ENCODE measurements at places on chromosomes 7 and 10.

DNA sequence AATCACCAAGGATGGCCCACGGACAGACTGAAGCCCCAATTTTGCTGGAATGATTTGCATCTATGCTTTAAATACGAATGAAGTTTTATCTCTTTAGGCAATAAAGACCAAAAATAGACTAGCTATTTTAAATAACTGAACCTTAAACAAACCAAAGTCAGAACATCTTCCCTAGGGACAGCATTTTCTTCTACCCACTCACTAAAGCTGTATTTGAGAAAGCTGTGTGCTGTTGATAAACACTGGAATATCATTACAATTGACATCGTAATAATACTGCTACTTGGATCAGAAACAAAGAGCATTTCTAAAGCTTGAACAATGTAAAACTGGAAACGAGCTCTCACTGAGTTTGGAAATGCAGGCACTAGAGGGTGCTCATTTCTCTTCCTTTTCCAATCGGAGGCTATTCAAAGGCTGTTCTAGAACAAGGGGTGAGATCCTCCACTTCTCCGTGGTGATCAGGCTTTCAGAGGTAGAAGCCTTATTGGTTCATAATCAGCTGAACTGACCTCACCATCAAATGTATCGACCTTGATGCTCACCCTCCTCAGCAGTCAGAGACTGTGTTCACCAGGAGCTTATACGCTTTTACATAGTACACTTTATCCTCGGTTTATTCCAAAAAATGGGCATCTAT lies 225.3 kb upstream of the PRSS1 start:
- DNase-seq: no peak

DNA sequence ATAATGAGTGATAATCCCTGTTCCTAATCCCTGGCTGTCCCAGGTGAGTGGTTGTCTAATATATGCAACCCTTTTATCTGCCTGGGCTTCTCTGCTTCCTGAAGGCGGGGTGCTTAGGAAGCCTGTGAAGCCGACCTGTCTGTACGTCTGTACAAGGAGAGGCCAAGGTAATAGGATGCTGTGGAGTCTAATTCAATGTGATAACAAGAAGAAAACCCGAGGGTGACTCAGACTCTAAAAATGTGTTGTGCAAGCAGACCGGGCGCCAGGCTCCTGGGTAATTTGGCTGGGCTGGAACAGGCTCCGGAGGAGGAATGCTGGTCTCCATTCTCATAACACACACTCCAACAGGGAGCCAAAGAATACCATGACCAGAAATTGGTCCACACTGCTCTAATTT lies 43.6 kb downstream of the THNSL1 start:
- no peak for DNase-seq

- no peak for DNase-seq
Observed at GRCh38 chr7:33674804-33675411, 230.4 kb upstream of the BMPER start.

- no peak for DNase-seq
Observed at GRCh38 chr10:14602807-14603533, 171.7 kb downstream of the FAM107B start.

DNA sequence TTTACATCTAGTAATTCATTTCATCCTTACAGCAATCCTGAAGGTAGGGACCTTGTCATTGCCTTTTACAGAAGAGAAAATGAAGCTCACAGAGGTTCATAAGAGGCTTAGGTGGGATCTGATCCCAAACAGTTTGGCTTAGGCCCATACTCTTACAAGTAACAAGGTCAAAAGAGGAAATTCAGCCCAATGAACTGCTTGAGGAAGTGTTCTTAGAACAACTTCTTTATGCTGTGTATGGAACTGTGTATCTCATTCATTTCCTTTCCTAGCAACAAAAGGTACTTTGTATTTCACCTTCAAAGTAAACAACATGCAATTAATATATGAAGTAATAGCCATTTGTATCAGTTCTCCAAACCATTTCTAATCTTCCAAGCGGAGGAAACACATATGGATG lies 79.3 kb downstream of the AVL9 start:
- DNase-seq: no peak

DNA sequence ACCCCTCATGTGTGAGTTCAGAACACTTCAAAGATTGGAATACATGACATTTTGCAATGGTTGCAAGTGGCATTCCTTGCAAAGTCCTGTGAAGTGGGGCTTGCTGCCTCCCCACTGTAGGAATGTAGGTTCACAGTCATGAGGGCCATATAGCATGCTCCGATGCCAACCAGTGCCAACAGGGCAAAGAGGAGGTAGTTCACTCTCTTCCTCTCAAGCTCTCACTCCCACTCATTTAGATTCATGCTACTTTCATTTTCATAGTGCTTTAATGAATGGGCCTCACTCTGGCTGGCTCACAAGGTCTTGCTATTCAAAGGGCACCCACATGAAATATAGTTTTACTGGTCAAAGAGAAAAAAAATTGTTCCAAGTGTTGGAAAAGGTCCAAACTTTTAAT lies 169.9 kb upstream of the AOAH start:
- no peak for DNase-seq

DNA sequence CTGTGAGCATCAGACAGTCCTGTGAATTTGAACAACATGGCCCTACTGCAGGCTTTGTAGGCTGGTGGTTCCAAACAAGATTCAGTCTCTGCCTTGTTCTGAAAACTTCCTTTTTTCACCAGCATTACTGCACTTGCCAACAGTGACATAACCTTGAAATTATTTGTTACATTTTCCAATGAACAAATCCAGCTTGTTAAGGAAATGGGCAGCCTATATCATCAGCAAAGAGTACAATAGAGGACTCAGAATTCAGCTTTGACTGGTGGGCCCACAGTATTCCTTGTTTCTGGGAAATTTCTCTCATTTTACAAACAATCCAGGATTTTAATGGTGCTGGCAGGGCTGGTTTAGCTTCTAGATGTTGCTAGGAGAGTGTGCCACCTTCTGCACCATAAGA lies 703.7 kb upstream of the FZD8 start:
- no peak for DNase-seq

- no peak for DNase-seq
Observed at GRCh38 chr10:42952931-42953683, 123.8 kb upstream of the RET start.

DNA sequence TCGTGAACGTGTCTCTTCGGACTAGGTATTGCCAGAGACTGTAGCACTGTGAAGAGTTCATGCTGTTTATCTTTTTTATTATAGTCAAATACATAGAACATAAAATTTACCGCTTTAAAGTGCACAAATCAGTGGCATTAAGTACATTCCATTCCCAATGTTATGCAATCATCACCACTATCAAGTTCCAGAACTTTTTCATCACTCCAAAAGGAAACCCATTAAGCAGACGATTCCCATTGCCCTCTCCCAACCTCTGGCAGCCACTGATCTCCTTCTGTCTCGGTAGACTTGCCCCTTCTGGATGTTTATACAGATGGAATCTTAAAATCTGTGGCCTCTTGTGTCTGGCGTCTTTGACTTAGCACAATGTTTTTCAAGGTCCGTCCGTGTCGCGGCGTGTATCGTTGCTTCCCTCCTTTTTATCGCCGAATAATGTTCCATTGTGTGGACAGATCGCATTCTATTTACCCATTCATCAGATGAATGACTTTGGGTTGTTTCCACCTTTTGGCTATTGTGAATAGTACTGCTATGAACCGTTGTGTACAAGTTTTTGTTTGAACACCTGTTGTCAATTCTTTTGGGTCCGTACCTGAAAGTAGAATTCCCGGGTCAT lies 2.7 kb downstream of the PROSER2 start:
- DNase-seq: no peak

- no peak for DNase-seq
Observed at GRCh38 chr10:60932756-60933155, 11.2 kb downstream of the RHOBTB1 start.

- no peak for DNase-seq
Observed at GRCh38 chr7:1662767-1663166, 7.3 kb upstream of the ELFN1 start.

GRCh38 chr10:7853226-7853842 lies 35.0 kb downstream of the TAF3 start:
- DNase-seq: no peak

GRCh38 chr10:33010132-33011037 lies 52.4 kb upstream of the ITGB1 start:
- DNase-seq: no peak

GRCh38 chr7:145665499-145666258 lies 450.9 kb upstream of the CNTNAP2 start:
- no peak for DNase-seq

- DNase-seq: no peak
Observed at GRCh38 chr7:99451936-99452335, 13.2 kb downstream of the CPSF4 start.

DNA sequence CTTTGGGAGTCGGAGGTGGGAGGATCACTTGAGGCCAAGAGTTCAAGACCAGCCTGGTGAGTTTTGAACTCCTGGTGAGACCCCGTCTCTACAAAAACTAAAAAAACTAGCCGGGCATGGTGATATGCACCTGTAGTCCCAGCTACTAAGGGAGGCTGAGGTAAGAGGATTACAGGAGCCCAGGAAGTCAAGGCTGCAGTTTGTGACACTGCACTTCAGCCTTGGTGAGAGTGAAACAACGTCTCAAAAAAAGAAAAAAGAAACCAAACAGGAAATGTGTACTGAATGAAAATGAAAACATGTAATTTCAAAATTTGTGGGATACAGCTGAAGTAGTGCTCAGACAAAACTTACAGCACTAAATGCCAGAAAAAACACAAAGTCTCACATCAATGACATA lies 7.6 kb downstream of the ARHGAP12 start:
- no peak for DNase-seq

GRCh38 chr7:113314594-113314993 lies 196.2 kb upstream of the SMIM30 start:
- DNase-seq: no peak

DNA sequence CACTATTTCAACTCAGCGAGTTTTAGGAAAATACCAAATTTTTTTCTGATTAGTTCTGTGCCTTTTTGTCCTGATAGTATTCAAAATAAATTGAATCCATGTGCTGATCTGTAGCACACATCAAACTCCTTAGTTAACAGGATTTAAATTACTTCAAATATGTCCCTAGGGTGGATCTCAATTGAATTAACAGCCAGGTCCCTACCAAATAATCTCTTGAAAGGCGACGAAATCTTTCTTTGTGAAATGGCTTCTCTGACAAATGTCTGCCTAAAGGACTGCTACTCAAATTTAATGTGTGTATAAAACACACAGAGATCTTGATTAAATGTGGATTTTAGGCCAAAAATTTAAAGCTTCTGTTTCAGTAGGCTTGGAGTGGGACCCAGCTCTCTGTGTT lies 989.6 kb upstream of the KCND2 start:
- DNase-seq: no peak

GRCh38 chr7:135407884-135408283 lies 102.0 kb downstream of the CNOT4 start:
- no peak for DNase-seq

- no peak for DNase-seq
Observed at GRCh38 chr7:136070736-136071505, 93.8 kb upstream of the MTPN start.

DNA sequence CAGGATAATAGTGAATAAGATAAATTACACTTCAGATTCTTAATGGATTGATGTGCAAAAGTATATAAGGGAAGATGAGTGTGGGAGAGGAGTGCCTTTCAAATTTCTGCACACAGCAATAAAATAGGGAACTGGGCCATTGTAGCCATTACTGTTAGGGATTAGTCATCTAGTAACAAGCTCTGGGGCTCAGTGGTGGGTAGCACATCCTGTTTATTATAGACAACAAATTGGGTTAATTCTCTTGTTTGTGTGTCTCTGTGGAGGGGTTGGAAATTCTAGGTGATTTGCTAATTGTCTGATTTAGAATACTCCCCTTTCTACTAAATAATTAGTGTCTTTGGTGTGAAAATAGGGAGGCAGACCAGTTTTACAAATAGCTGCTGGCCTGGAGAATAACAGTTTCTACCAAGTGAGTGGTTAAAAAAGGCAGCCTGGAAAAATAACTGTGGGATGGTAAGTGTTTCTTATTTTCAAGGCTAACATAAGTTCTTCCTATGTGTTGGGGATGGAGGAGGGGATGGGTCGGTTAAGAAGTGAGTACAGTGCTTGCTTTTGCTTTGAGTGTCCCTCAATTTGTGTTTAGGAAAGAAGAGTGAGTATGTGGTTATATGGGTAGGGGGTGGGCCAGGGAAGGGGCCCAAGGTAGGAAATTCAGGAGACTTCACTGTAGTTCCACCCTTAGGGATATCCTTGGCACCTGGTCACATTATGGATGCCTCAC lies 43.3 kb upstream of the TMEM248 start:
- DNase-seq: no peak

DNA sequence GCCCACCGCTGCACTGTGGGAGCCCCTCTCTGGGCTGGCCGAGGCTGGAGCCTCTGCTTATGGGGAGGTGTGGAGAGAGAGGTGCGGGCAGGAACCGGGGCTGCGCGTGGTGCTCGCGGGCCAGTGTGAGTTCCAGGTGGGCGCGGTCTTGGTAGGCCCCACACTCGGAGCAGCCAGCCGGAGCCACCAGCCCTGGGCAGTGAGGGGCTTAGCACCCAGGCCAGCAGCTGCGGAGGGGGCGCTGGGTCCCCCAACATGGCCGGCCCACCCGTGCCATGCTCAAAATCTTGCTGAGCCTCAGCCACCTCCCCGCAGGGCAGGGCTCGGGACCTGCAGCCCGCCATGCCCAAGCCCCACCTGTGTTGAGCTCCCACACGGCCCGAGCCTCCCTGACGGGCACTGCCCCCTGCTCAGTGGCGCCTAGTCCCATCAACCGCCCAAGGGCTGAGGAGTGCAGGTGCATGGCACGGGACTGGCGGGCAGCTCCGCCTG lies 856.8 kb upstream of the CELF2 start:
- no peak for DNase-seq

- DNase-seq: no peak
Observed at GRCh38 chr10:7710446-7710845, 7.3 kb downstream of the ITIH2 start.

DNA sequence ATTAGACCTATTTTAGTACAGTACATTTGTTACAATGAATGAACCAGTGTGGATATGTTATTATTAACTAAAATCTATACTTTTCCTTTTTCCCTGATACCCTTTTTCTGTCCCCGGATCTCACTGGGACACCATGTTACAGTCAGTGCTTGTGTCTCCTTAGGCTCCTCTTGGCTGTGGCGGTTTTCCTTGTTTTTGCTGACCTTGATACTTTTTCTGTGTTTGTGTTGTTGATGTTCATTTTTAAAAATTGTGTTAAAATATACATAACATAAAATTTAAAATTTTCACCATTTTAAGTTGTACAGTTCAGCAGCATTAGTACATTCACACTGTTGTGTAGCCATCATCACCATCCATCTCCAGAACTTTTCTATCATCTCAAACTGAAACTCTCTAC lies 54.2 kb upstream of the OSBPL3 start:
- DNase-seq: no peak
